Nephron progenitor cell (in vitro differentiated cells): ENCODE measurements at places on chromosomes 6 and 20.

- H3K36me3 ChIP-seq = no peaks in the 10 kb centered on the region
- no peak for DNase-seq
- H3K4me3 ChIP-seq = no peak overlapping the region
- peaks cover 11% of the 10 kb centered on the region for H3K4me1 ChIP-seq
Measured at GRCh38 chr6:68238097-68238601, 396.9 kb upstream of the ADGRB3 start.

DNA sequence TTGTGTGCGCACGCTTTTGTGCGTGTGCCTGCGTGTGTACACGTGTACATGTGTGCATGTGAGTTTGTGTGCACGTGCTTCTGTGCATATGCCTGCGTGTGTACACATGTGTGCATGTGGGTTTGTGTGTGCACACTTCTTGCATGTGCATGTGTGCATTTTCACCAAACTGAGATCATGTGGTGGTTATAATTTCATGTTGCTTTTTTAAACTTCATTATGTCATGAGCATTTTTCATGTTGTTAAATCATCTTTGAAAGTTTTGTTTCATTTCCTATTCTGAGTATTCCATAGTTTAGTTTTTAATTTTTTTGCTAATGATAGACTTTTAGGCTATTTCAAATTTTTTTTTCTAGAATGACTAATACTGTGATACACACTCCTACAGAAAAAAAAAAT is 6.4 kb upstream of the CST3 start:
- peaks cover 22% of the 10 kb centered on the region for H3K4me1 ChIP-seq
- no peaks in the 10 kb centered on the region for H3K27me3 ChIP-seq
- DNase-seq = no peak

DNA sequence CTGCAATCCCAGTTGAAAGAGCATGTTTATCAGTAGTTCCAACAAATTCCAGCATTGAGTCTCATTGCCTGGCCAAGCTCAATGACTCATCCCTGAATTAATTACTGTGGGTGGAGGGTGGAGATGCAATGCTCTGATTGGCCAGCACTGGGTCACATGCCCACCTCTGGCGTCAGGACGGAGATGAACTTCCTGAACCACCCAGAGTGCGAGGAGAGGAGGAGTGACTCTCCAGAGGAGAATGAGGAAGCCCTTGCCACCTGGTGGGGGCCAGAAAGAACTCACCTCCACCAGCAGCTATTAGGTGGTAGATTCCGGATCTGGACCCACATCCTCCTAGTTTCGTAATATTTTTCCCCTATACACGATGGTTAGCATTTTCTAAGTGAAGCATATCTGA is 283.9 kb downstream of the TBC1D7 start:
- H3K27me3 ChIP-seq = peaks cover 4% of the 10 kb centered on the region
- no peak for DNase-seq
- no peaks in the 10 kb centered on the region for H3K36me3 ChIP-seq
- H3K4me1 ChIP-seq = peaks cover 21% of the 10 kb centered on the region
- H3K27ac ChIP-seq = no peak overlapping the region

GRCh38 chr20:43853174-43853803 is 61.4 kb upstream of the TOX2 start:
- no peak for DNase-seq
- no peak overlapping the region for H3K27ac ChIP-seq

- DNase-seq = no peak
- no peaks in the 10 kb centered on the region for H3K36me3 ChIP-seq
- no peak overlapping the region for H3K4me3 ChIP-seq
- H3K27ac ChIP-seq = no peak overlapping the region
Measured at GRCh38 chr6:119594907-119595306, 245.3 kb upstream of the MAN1A1 start.

GRCh38 chr6:34151321-34152041 is 5.6 kb upstream of the GRM4 start:
- DNase-seq = no peak
- peaks cover 69% of the 10 kb centered on the region for H3K4me1 ChIP-seq
- no peaks in the 10 kb centered on the region for H3K36me3 ChIP-seq
- H3K4me3 ChIP-seq = peak overlapping the region; percentile 35
- H3K27ac ChIP-seq = no peak overlapping the region
- H3K27me3 ChIP-seq = peaks cover 72% of the 10 kb centered on the region

GRCh38 chr20:49668181-49668877 is 45.3 kb downstream of the B4GALT5 start:
- H3K36me3 ChIP-seq = peaks cover 8% of the 10 kb centered on the region
- H3K27me3 ChIP-seq = no peaks in the 10 kb centered on the region
- H3K4me3 ChIP-seq = peak overlapping the region; percentile 29
- peak overlapping the region; percentile 52 for H3K27ac ChIP-seq

DNA sequence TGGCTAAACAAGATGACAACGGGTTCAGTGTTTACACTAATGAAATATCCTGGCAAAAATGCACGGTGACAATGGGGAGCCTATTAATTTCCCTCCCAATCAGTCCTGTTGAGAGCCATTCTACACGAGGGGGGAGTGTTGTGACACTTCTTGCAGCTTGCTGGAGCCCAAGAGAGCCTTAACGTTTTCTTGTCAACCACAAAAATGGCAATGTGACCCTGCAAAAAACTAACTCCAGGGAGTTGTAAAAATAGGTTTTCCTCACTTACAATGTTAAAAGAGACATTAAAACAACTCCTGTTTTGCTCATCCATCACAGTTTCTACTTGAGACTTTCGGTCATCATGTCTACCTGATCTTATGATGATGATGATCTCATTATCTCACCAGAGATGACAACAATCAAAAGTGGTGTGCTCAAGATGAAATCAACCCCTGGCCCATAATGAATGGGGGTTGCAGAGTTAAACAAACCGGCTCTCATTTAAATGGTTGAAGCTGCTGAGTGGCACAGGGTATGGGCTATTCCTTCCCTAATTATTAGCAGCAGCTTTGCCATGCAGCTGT is 57.9 kb downstream of the GJA10 start:
- peaks cover 20% of the 10 kb centered on the region for H3K36me3 ChIP-seq
- H3K27me3 ChIP-seq = peaks cover 3% of the 10 kb centered on the region
- no peak for DNase-seq
- H3K4me1 ChIP-seq = peaks cover 54% of the 10 kb centered on the region
- H3K4me3 ChIP-seq = no peak overlapping the region

DNA sequence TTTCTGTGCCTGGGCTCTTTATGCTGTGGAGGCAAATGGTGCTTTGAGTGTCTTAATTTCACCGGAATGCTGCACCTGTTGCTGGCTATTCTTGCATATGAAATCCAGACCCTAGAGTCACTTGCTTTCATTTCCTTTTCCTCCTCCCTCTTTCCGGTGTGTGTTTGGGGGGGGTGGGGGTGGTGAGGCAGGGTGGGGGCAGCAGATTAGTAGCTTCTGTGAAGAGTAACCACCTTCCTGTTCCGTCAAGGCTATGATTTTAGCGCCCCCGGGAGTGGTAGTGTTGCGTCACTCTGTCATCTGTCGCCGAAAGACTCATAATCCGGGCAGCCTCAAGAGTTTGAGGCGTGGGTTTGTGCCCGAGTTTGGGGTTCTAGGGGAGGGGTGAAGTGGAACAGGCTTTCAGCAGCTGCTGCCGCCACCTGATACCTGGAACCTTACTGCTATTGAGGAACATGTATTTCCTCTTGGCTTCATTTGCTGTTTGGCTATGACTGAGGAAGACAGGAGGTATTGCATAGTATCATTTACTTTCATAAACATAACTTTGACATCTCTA is 49.1 kb downstream of the UTRN start:
- H3K27ac ChIP-seq = no peak overlapping the region
- H3K27me3 ChIP-seq = peaks cover 3% of the 10 kb centered on the region
- DNase-seq = no peak

GRCh38 chr6:15363523-15364400 is 117.9 kb downstream of the JARID2 start:
- H3K4me1 ChIP-seq = no peaks in the 10 kb centered on the region
- H3K27me3 ChIP-seq = no peaks in the 10 kb centered on the region
- H3K36me3 ChIP-seq = peaks cover 10% of the 10 kb centered on the region

DNA sequence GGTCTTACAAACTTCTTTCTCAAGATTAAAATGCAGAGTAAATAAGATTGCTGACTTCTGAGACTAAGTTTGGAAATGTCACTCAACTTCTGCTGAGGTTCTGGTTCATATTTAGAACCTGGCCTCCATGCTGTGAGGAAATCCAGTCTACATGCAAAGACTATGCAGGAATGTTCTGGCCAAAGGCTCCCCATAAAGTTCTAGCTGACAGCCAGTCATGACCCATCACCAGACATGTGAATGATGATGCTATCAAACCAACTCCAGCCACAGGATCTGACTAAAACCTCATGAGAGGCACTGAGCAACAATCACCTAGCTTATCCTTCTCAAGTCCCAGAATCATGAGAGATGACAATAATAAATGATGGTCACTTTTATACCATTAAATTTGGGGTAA is 935.1 kb upstream of the MAP3K7 start:
- no peaks in the 10 kb centered on the region for H3K36me3 ChIP-seq
- no peaks in the 10 kb centered on the region for H3K27me3 ChIP-seq
- no peak for DNase-seq
- H3K4me3 ChIP-seq = no peak overlapping the region
- H3K27ac ChIP-seq = no peak overlapping the region
- no peaks in the 10 kb centered on the region for H3K4me1 ChIP-seq

GRCh38 chr6:169176361-169176991 is 77.2 kb downstream of the THBS2 start:
- no peak overlapping the region for H3K4me3 ChIP-seq
- peaks cover 18% of the 10 kb centered on the region for H3K4me1 ChIP-seq
- no peak for DNase-seq
- H3K36me3 ChIP-seq = no peaks in the 10 kb centered on the region

DNA sequence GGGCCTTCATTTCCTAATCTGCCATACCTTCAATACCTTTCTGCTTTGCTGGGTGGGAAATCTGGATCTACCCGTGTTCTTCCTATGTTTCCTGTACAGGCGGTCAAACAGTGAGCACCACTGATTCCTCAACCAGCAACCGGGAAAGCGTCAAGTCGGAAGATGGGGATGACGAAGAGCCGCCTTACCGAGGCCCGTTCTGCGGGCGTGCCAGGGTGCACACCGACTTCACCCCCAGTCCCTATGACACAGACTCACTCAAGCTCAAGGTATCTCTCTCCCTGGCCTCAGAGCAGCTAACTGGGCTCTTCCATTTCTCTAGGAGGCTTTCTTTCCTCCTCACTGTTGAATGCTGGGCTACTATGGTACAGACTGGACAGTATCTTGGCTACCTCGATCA is 190.1 kb downstream of the SASH1 start:
- H3K4me3 ChIP-seq = no peak overlapping the region
- peaks cover 3% of the 10 kb centered on the region for H3K27me3 ChIP-seq
- DNase-seq = no peak
